Hypothalamus (tissue), 51 donors: ENCODE measurements at places on chromosomes 5 and 9.

- DNase-seq = no peak
These were observed 101.8 kb upstream of the TAF11L2 start for GRCh38 chr5:17396247-17396646.

GRCh38 chr5:142783601-142784341, 13.6 kb downstream of the ARHGAP26 start:
- DNase-seq = no peak

GRCh38 chr5:57032151-57032551, 80.2 kb upstream of the MIER3 start:
- DNase-seq = no peak

DNA sequence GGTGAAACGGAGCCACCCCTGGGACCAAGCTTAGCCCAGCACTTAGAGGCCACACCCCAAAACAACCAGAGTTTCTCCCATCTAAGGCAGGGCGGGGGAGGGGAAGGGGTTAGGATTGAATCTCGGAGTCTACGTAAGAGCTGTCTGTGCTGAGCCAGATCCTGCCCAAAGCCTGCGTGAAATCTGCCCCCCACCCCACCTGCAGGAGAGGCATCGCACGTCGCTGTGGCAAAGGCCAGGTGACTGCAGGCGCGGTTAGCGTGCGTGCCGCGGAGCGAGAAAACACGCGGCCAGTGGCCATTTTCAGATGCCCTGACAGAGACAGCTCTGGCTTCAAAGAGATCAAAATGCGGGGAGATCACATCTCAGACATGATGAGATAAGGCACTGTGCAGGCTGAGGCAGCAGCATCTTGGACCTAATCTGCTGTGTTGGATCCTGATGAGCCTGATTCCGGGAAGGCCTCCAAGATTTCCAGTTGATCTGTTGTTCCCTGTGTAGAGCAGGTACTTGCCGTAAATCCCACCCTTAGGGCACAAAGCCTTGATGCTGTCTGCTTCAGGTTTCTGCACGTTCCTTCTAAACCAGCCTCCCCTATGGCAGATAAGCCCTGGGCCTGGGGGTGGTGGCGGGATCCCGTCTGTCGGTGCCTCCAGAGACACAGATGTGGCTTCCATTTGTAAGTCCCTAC, 2.5 kb upstream of the QSOX2 start:
- DNase-seq = no peak

GRCh38 chr9:69932901-69933300, 110.7 kb upstream of the MAMDC2 start:
- DNase-seq = no peak

DNA sequence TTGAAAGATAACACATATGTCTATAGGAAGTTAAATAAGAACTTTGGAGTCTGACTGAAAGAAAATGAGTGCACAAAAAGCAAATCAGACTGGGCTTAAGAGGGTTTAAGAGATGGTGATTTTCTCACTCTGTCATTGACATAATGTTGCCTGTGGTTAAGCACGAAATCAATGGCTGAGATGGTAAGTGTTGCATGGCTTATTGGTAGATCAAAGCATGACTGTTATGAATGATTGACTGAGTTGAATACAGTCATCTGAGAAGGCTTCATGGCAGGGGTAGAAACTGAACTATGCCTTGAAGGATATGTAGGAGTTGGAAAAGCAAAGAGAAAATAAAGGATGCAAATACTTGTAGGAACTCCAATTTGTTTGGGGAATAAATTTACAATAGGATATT, 136.6 kb downstream of the PLPPR1 start:
- DNase-seq = no peak

- DNase-seq = no peak
These were observed 79.3 kb downstream of the CACNA1B start for GRCh38 chr9:137956688-137957385.

DNA sequence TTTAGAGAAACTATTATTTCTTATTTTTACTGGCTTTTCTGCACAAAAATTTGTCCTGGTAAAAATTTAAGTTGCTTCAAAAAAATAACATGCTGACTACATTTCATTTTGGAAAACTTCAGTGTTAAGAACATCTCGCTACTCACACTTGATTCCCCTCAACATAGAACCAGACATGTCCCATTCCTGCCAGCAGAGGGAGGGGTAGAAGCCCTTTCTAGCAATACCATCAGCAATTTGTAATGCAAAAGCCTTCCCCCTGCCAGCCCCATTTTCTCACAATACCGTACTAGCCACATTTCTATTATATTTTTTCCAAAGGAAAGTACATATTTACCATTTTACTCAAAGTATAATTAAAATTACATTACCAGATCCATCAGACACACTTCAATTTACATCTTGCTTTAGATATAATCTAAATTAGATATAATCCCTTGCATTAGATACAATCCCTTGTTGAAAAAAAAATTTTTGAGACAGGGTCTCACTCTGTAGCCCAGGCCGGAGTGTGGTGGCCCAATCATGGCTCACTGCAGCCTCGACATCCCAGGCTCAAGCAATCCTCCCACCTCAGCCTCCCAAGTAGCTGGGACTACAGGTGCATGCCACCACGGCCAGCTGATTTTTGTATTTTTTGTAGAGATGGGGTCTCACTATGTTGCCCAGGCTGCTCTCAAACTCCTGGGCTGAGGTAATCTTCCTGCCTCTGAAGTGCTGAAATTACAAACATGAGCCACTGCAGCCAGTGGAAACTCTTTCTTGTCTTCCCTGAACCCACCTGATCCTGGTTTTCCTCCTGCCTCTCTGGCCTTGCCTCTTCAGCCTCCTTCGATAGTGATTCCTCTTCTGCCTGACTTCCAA, 39.6 kb upstream of the IDNK start:
- no peak for DNase-seq

DNA sequence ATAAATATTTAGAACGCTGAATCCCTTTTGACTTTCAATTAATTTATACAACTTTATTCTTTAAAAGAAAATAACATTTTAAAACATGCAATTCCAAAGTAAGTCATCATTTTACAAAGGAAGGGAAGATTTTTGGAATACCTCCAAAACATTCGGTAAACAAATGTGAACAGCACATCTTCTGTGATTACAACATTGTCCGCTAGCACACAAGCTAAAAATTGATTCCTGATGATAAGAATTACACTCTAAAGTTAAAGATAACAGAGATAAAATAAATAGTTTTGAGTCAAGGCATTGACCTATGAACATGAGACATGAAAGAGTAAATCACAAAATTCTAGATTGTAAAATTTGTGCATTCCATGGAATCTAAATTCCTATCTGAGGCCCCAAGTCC, 56.2 kb upstream of the TRAF1 start:
- no peak for DNase-seq

GRCh38 chr5:625516-625915, 13.4 kb downstream of the CEP72 start:
- no peak for DNase-seq

DNA sequence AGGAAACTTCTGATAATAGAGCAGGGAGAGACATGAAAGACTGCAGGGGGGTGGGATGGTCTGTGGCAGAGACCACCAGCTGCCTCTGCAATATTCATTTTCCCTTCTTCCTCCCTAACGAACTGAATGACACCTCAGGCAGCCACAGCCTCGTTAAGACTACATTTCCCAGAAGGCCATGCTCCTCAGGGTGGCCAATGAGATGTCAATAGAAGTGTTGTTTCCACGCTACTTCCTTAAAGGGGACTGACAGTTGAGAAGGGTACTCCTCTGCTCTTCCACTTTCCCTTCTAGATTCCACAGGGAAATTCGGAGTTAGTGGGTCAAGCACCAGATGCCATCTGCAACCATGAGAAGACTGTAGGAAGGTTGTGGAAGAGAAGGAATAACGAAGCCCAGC, 52.0 kb upstream of the DAPK1 start:
- DNase-seq = peak; percentile 15

DNA sequence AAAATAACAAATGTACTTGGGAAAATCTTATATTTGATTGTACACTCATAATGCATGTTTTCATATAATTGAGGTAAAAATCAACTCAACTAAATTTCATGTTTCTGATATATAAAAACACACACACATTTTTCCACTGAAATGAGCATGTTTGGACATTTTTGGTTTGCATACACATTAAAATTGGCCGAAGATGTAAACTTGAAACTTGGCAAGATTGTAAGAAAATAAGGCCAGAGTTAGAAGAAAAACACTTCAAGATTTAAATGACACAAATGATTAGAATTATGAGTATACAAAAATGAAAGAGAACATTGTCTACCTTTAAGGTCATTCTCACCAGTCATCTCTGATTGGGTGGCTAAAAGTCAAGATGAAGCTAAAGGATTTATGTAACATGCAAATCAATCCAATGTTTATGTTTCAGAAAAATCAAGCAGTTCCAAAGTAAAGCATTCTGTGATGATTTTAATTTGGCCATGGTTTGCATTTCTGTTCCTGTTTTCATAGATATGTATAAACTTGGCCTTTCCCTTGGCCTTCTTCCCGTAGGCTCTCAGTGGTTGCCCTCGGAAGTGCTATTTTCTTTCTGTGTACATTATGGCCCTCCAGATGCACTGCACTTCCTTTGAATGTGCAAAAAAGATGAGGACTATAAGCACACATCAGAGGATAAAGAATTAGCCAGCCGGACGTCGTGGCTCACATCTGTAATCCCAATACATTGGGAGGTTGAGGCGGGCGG, 1105.4 kb upstream of the DMAC1 start:
- no peak for DNase-seq

DNA sequence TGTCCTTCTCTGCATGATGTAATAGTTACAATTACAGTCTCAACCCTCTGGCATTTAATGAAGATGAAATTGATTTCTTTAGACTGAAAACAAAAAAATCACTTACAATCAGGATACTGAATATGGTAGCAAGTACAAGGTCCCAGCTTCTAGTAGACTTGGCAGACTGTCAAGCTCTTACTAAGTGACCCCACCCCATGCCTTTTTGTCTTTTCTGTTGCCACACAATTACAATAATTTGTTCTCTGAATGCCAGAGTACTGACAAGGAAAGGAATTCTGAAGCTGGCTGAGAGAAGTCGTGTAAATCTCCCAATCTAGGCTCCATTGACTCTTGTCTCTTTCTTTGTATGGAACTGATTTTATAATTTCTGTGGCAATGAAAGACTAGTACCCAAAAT, 154.2 kb downstream of the TMC1 start:
- no peak for DNase-seq

DNA sequence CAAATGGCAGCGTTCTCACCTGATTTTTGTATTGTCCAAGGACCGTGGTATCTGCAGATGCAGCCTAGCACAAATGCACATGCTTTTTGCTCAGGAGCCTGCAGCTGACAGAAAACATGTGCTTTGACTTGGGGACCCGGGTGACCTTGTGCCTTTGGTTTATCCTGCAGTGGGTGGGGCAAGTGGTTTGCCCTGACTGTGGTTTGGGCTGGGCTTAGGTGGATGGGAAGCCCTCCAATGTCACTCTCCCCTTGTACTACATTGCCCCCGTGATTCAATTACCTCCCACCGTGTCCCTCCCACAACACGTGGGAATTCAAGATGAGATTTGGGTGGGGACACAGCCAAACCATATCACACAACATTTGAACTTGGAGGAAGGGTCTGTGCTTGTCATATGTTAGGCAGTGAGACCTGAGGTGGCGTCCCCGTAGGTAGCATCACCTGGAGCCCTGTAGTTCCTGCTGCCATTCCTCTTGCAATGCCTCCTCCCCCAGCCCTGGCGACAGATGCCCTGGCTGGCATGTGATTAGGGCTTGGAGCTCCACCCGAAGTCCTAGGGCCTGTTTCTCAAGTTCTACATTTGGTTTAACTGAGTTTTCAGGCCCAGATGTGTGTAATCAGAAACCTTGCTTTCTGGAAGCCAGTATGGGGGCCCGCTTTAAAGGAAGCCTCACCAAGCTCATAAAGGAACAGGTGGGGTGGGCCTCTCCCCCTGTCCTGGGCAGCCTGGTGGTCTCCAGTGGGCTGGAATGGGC, 2.1 kb downstream of the ANKRD33B start:
- DNase-seq = no peak

DNA sequence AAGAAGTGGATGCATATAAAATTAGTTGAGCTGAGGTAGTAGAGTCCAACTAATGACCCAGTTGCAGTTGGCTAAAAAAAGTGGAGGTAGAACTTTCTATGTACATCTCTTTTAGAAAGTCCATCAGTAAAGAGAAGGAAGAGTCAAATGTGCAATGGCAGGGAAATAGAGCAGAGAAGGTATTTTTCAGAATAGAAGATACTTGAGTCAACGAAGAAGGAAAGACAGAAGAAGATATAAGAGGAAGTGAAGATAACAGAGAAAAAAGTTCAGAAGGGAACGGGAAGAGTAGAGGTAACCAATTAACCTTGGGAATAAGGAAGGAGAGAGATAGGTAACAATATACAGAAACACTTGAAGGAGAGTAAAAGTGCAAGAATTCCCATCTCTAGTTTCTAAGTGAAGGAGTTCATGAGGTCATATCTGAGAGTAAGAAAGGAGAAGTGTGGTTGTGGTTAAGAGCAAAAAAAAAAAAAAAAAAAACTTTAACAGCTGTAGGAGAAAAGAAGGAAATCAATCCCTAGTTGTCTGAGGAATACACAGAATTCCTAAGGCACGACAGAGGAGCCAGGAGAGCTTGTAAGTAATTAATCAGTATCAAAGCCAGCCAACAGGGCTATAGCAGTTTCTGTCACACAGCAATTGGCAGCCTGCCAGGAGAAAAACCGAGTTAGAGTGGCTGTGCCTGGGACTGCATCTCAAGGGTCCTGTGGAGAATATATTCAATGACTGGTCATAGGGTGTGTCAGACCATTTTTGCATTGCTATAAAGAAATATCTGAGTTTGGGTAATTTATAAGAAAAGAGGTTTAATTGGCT, 61.0 kb downstream of the ARL15 start:
- no peak for DNase-seq

DNA sequence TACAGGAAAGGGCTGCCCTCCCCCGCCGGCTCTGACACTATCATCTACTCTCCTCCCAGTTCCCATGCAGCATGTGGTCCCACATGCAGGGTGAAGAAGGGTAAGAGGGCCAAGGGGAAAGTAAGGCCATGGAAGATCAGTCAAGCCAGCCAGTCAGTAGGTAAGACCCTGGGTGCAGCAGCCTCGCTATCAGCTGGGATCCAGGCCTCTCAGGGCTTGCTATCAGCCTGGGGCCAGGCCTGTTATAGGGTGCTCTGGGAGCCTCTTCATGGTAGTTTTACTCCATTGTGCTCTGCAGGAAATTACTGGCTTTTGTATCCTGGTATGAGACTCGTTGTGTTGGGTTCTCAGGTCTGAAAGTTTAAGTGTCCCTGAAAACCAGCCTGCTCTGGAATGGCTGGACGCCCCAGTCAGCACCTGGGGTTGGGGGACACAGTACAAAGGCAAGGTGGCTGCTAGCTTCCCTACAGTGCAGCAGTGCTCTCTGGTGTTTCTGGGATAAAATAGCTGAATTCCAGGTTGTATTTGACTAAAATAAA, 21.4 kb downstream of the SLC22A4 start:
- DNase-seq = no peak

- DNase-seq = peak; percentile 25
These were observed 60.3 kb downstream of the ADAMTS2 start for GRCh38 chr5:179284751-179285631.

- no peak for DNase-seq
These were observed 21.5 kb downstream of the SARDH start for GRCh38 chr9:133716564-133717112.

- no peak for DNase-seq
These were observed 8.2 kb upstream of the CCL21 start for GRCh38 chr9:34717996-34718614.
